ENCODE measurements at places on chromosomes 2 and 18. TPM values are rescaled to one million over a fixed set of nuclear protein-coding genes. Genes with fewer than 3 reads are reported as not detected.

DNA sequence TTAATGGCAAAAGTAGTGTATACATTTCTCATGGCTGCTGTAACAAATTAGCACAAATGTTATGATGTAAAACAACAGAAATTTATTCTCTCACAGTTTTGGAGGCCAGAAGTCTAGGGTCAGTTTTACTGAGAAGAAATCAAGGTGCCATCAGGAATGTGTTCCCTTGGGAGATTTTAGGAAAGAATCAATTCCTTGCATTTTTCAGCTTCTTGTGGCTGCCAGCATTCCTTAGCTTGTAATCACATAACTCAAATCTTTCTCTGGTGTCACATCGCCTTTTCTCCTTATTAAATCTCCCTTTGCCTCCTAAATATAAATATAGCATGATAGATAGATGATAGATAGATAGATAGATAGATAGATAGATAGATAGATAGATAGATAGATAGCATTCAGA, 307.0 kb upstream of the REG3G start:
- no peak for DNase-seq

GRCh38 chr18:62329691-62330454, 4.8 kb downstream of the TNFRSF11A start:
- DNase-seq = peak; percentile 44

GRCh38 chr18:59871711-59872362, 28.0 kb upstream of the PMAIP1 start:
- DNase-seq = no peak

GRCh38 chr18:34999756-35000289, 41.4 kb upstream of the MAPRE2 start:
- DNase-seq = no peak

DNA sequence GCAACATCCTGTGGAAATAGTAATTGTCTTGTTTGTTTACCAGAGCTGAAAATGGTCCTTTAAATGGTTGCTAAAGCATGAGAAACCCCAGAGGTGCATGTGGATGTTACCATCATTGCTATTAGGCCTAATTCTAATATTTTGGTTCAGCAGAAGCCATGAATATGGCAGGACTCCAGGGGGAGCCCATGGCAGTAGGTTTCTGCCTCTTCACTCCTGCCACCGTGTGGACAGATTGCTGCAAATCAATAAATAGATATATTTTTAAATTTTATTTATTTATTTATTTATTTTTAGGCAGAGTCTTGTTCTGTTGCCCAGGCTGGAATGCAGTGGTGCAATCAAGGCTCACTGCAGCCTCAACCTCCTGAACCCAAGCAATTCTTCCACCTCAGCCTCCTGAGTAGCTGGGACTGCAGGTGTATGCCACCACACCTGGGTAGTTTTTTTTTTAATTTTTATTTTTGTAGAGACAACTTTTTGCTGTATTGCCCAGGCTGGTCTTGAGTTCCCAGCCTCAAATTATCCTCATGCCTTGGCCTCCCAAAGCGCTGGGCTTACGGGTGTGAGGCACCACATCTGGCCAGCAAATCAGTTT, 54.9 kb upstream of the CAPN13 start:
- peak; percentile 59 for DNase-seq

- DNase-seq = peak; percentile 27
Observed at GRCh38 chr2:229660951-229661350, 53.4 kb downstream of the DNER start.

DNA sequence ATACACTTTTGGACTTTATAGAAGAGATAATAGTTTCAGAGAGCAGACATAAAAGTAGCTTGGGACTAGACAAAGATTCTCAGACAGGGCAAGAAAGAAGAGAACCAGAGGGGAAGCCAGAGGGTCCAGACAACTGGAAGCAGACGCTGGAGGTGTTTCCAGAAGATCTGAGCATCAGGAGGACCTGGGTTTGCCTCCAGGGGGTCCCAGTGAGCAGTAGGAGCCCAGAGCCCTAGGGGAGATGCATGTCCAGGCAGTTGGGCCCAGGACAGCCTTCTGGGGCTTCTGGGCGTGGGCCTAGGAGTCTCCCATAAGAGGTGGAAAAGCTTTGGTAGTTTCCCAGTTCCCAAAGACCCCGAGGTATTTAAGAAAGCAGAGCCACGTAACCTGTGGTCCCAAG, 251.2 kb upstream of the ID2 start:
- DNase-seq = no peak

- DNase-seq = peak; percentile 1
Observed at GRCh38 chr2:14220101-14220500, 412.4 kb upstream of the LRATD1 start.

DNA sequence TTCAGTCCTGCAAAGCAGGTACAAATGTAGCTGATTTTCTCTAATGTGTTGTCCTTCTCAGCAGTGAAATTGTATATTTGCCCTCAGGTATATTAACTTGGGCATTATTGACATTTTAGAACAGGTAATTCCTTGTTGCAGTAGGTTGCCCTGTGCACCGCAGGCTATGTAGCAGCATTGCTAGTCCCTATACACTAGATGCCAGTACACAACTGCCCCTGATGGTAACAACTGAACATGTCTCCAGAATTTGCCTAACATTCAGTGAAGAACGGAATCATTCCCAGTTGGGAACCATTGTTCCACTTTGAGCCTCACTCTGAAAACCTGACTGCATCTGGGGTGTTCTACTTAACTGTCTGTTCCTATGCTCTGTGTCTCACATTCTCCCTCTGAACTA, 23.1 kb upstream of the TFPI start:
- DNase-seq = peak; percentile 48

DNA sequence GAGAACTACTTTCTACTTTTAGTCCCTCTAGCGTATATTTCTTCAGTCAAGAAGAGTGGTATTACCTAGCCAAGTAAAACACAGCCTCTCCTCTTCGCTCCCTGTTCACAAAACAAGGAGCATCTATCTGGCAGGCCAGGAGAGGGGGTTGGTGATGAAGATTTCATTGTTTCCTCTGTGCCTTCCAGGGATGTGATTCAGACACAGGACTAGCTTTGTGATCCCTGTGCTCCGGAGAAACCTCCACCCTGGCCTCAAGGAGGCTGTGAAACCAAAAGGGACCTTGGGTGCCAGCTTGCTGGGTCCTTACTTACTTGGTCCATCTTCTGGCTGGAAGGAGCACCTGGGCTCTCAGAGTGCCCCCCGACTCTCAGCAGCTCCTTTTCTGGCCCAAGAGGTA, 5.7 kb downstream of the RHOB start:
- peak; percentile 56 for DNase-seq

DNA sequence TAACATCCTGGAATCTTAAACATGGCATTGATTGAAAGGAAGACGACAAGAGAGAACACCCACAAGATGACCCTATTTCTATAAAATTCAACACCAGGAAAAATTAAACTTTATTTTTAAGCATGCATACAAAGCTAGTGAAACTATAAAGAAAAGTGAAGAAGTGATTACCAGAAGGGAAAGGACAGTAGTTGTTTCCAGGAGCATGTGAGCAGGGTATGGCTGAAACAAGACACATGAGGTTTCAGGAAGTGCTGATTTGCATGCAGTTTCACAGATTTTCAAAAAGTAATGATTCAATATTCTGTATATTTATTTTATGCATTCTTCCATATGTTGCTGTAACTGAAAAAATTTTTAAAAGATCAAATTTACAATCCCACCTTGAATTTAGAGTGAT, 24.6 kb upstream of the DAW1 start:
- no peak for DNase-seq

DNA sequence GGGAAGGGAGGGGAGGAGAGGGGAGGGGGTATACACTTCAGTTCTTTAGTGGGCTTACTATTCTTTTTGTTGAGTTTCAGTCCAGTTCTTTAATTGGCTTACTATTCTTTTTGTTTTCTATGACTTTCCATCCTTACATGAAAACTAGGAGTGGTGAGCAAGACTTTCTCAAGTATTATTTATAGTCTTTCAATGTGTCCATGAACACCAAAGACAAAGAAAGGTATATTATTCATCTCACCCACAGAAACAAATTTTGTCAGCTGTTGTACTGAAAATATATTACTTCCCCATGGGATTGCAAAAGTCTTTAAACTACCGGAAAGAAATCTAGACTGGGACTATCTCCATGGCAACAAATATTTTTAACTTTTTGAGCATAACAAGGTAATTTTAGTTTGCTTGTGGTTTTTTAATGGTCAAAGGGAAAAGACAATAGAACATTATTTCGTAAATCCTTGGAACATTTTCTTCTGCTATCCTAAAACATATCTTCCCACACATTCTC, 17.6 kb downstream of the ADAM17 start:
- peak; percentile 99 for DNase-seq

DNA sequence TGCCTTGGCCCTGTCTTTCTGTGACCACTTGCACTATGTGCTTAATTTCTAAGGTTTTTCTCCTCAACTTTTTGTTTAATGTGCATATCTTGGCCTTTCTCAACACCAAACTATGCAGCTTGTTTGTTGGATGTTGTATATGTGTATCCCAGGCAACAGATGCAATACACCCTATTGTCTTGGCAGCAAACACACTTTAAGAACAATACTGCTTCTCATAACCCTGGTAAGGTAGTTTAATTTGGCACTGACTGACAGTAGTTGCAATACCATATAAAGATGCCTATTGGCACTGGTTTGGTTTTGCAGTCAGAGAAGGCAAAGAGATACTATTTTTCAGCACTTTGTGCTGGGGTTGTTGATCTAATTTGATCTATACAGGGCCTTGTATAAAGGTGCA, 360.7 kb upstream of the CWC22 start:
- DNase-seq = peak; percentile 46

GRCh38 chr2:118013221-118013723, 598 bp downstream of the CCDC93 start:
- no peak for DNase-seq

GRCh38 chr2:138838851-138839620, 58.8 kb upstream of the NXPH2 start:
- no peak for DNase-seq

DNA sequence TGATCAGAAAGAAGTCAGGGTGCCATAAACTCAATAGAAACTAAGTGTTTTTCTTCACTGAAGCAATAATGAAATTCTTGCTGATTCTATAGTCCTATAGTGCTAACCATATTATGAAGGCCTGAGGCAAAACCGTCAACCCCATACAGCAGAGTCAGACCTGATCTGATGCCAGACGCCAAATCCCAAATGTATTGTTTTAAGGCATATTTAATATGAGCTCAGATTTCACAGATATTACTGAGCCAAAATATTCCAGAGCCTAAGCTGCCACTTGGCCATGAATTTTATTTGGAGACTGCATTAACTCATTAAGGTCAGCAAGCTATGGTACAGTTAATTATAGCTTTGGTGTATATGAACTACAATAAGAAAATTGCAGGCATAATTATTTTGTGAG, 53.4 kb downstream of the SCN1A start:
- no peak for DNase-seq

- DNase-seq = no peak
Observed at GRCh38 chr2:23121968-23122648, 262.9 kb upstream of the KLHL29 start.

DNA sequence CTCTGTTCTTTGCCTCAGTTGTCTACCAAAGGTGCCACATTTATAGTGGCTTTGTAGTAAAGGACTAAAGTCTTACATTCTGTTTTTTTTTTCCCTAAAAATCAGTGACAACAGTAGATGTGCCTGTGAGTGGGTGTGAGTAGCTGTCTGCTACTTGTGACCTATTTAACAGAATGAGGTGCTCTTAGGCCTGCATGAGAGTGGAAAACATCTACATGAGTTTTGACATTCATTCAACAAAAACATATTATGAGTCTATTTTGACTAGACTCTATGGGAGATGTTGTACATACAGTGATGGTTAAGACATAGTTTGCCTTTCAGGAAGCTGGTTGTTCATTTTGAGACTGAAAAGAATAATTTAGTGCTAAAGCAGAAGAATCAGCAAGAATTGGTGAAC, 36.7 kb downstream of the IL1R2 start:
- no peak for DNase-seq

DNA sequence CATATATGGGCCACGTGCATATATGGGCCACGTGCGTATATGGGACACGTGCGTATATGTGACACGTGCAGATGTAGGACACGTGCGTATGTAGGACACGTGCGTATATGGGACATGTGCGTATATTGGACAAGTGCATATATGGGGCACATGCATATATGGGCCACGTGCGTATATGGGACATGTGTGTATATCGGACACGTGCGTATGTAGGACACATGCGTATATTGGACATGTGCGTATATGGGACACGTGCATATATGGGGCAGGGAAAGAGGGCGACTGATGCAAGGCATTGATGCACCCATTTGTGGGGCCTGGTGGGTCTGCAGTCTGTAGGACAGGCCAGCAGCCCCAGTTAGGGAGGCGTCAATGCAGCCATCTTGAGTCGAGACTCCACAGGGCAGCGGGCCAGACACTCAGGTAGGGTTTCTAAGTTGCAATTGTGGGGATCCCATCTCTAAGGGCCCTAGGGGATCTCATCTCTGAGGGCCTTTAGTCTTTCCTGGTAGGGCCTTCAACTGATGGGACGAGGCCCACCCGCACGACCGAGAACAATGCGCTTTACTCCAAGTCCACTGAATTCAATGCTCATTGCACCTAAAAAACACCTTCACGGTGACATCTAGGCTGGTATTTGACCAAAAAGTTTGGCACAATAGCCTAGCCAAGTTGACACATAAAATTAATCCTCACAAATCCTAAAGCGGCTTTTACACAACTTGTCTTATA, 92.3 kb upstream of the ZNF516 start:
- no peak for DNase-seq

DNA sequence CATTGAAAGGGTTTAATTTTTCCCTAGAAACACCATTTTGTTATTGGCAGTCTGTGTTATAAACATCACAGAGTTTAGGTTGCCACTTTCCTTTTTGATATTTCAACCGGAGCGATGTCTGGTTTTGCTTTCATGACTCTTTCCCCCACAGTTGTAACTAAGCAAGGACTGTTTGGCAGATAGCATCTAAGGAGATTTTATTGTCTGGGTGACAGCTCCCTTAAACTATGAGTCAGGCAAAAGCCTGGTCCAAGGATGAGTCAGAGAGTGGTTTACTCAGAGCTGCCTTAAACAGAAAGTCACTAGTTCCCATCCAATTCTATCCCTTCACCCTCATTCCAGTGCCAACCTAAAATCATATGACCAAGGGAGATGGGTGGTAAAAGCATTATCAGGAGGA, 341.6 kb upstream of the VWC2L start:
- DNase-seq = peak; percentile 98

- no peak for DNase-seq
Observed at GRCh38 chr18:54673936-54674335, 82.9 kb downstream of the DYNAP start.

- DNase-seq = no peak
Observed at GRCh38 chr2:205996161-205996560, 89.8 kb downstream of the INO80D start.

SULT1C2 gene
- total RNA-seq = not detected

FAM110C gene
- total RNA-seq = not detected

CPLX4 gene
- total RNA-seq = not detected

LOXHD1 gene
- not detected for total RNA-seq

TEX261 gene
- total RNA-seq = 76.6 TPM

PPP1R1C gene
- total RNA-seq = 2.0 TPM

IL36A gene
- total RNA-seq = not detected

TRAPPC8 gene
- total RNA-seq = 29.4 TPM

ABCB11 gene
- total RNA-seq = not detected

CHPF gene
- 246 TPM for total RNA-seq

All from LHCN-M2 (cell line).